ENCODE measurements at places on chromosomes 7 and 10. TPM values are rescaled to one million over a fixed set of nuclear protein-coding genes. Genes with fewer than 3 reads are reported as not detected.

DNA sequence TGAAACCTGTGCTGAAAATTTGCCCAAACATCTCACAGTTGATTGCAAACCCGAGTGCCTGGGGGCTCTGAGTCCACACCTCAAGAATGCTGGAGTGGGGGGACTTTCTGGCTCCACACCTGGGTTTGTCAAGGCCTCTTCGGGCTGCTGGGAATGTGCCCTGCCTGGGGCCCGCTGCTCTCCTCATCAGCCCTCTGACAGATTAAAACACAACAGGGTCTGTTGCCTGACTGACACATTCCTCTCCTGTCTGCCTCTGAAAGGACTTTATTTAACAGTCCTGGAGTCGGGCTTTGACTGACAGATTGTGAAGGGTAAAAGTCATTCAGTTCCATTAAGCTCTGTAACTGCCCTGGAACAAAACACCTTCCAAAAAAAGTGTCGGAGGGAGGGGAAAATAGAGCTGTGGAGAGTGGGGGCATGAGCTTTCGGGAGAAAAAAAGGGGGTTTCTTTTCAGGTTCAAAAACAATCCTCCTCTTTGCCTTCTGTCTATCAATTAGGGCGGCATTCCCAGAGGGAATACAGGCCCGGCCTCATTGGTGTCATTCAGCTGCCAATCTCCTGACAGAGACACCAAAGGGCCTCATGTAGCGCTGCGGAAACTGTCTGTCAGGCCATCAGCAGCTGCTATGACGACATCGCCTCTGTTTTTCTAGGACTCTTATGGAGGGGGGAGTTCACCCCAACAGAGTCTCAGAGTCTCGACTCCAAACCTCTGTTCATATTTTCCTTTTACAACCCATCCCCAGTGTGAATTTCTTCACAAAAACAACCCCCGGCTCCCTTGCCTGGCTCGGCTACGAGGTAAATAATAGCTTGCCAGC, 398.8 kb upstream of the NFE2L3 start:
- DNase-seq: no peak

GRCh38 chr7:63887031-63887430, 111.6 kb upstream of the ZNF722 start:
- DNase-seq: no peak

GRCh38 chr10:6713716-6714115, 133.6 kb upstream of the PRKCQ start:
- DNase-seq: peak; percentile 28

DNA sequence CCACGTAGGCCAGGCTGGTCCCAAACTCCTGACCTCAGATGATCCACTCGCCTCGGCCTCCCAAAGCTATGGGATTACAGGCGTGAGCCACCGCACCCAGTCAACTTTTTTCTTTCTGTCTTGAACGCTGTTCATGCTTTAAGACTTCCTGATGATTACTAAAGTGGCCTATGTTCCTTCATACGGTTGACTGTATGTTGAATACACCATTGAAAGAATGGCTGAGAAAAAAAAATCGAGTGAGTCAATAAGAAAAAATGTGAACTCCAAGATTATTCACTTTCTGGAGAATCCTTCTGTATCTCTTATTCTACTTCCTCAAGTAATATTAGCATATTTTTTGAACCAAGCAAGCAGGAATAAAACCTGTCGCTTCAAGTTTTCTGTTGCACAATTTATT, 955.0 kb downstream of the GATA3 start:
- no peak for DNase-seq

DNA sequence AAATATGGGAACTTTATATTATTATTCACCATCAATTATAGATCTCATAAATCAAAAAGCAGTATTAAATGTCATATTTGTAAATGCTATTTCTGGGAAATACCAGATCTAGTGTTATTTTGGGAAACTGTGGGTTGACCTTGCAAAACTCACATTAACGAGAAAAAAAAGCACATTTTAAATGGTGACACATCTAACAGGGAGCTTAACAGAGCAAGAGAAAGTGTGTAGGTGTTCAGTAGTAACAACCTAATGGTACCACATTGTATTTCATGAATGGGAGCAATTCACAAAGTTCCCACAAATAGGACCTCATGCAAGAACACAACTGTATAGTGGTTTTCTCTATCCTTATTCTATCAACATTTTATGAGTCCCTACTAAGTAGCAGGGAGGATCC, 26.2 kb upstream of the HDAC9 start:
- DNase-seq: no peak

- no peak for DNase-seq
These were observed 125.4 kb upstream of the BET1 start for GRCh38 chr7:94129443-94130140.

DNA sequence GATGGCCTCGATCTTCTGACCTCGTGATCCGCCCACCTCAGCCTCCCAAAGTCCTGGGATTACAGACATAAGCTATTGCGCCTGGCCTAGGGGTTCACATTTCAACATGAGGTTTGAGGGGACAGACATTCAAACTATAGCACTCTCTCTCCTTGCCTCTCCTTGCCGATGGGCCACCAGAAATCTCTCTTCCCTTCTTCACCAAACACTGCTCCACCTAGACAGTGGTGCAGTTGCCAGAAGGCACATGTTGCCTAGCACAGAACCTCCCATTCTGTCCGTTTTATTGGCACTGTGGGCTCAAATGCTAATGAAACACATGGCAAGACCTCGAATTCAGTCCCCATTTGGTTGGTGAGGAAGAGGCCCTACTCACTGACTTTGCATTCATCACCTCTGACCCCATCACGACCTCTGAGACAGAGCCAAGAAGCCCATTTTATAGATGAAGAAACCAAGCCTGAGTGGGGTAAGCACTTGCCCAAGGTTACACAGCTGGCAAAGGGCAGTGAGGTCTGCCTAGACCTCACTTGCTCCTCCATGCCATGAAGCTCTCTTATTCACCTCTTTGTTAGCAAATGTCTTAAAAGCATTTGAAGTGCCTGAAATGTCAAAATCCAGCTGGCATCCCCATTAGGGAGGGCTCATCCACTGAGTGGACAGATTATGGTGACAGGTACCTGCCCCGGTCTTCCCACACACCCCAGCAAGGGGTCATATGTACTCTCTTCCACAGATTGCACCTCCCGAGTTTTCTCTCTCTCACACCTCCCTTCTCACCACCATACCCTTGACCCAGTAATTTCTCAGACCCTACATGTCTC, 34.0 kb downstream of the GPRIN2 start:
- DNase-seq: no peak

DNA sequence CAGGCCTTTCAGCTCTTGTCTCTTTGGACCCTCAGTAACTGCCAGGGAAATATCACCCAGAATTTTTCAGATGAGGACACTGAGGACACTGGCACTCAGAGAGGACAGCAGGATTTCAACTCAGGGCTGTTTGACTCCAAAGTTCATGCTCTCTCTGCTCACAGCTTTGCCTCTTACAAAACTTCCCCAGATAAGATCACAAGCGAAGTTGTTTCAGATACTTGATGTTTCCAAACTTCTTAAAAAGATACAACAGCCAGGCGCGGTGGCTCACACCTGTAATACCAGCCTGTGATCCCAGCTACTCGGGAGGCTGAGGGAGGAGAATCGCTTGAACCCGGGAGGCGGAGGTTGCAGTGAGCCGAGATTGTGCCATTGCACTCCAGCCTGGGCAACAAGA, 32.4 kb upstream of the ZRANB1 start:
- no peak for DNase-seq

GRCh38 chr7:78576236-78576635, 777.7 kb downstream of the PHTF2 start:
- DNase-seq: no peak

GRCh38 chr10:21534604-21535493, 817 bp downstream of the MLLT10 start:
- peak; percentile 35 for DNase-seq

DNA sequence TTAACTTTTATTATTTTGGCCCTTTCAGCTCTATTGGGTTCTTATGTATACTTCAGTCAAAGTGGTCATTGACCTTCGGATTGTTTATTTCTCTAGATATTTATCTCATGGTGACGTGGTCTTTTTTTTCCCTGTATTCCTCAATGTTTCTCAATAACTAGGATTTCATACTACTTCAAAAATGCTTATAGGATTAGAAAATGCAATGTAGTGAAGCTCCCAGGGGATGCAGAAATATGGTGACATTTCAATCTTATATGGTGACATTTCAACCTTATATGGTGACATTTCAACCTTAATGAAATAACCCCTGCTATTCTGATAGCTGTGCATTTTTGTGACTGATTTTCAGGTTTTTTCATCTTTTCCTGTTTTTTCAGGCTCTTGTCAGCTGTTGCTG, 51.4 kb downstream of the CHRM2 start:
- DNase-seq: no peak

- DNase-seq: no peak
These were observed 49.6 kb downstream of the MPP7 start for GRCh38 chr10:28253169-28253785.

- DNase-seq: no peak
These were observed 36.0 kb upstream of the SLC26A3 start for GRCh38 chr7:107838816-107839565.

GRCh38 chr10:120969219-120969645, 118.1 kb downstream of the WDR11 start:
- DNase-seq: no peak

DNA sequence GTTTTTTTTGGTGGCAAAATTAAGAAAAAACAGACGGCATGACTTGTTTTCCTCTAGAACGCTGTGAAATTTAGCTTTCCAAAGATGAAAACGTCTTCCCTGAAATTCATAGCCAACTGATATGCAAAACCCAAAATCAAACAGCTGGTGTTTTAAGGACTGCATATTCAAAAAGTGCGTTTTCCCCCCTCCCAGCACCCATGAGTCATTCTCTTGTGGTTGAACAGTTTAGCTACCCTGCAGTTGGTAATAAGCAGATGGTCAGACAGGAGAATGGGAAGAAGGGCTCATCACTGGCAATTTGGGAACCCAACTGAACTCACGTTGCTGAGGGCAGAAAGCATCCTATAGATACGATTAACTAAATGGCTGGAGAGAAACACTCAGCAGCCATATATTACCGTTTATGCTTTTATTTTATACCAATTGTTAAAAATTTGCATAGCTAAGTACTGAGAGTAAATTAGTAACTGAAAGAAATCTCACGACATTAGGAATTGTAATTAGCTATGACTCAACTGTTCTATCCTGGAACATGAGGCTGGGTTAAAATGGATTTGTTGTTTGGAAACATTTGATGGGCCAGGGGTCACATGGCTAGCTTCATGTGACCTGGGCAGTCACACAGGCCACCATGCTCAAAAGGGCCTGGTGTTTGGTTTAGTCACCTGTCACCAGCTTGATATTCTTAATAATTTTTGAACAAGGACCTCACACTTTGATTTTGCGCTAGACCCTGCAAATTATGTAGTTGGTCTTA, 343.1 kb downstream of the PHTF2 start:
- no peak for DNase-seq

GRCh38 chr7:46707973-46708372, 786.9 kb upstream of the IGFBP3 start:
- DNase-seq: no peak

DNA sequence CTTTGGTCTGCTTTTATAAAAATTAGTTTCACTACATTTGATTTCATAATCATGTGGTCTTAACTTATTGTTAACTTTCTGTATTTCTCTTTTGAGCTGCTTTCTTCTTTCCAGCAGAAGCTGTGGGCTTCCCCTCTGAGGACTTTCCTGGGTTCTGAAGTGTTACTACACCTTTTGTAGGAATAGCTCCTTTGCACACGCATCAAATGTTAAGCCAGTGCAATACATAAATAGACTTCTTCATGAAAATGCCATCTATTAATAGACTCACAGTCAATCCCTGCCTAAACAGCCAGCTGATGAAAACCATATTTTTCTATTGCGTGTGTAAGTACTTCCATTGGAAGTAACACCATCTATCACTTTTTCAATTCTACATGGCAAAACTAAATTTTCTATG, 1.5 kb downstream of the ABCB4 start:
- no peak for DNase-seq

DNA sequence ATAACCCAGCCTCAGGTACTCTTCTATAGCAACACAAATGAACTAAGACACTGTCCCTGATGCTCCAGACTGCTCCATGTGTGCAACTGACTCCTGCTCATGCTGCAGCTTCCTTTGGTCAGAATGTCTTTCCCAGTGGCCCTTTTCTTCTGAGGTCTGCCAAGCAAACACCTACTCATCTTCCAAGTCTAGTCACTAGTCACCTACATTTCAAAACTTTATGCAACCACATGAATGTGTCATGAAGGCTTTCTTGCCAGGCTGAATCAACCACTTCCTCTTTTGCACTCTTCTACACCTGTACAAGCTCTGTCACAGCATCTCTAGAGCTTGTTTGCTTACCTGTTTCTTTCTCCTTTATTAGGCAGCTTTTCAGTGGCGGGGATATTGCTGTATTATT, 75.8 kb downstream of the LSMEM1 start:
- DNase-seq: peak; percentile 23

- no peak for DNase-seq
These were observed at the start of gene PDE1C for GRCh38 chr7:32070406-32071360. PDE1C (minus strand) TSS chr7:32070407.

GRCh38 chr7:19530261-19530660, 178.6 kb downstream of the POLR1F start:
- no peak for DNase-seq

DNA sequence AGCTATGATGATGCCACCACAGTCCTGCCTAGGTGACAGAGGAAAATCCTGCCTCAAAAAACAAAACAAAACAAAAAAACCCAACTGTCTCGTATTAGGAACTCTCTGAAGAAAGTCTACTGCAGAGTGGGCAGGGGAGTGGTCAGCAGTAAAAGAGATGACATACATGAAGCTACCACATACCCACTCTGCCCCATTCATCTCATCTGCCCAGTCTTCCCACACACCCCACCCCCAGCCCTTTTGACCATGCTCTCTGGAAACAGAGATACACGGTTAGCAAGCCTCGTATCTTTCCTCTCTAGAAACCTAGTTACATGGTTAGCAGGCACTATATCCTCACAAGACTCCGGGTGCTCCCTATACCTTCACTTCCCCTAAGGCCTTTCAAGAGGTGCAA, 8.3 kb downstream of the SLC37A3 start:
- no peak for DNase-seq

DNA sequence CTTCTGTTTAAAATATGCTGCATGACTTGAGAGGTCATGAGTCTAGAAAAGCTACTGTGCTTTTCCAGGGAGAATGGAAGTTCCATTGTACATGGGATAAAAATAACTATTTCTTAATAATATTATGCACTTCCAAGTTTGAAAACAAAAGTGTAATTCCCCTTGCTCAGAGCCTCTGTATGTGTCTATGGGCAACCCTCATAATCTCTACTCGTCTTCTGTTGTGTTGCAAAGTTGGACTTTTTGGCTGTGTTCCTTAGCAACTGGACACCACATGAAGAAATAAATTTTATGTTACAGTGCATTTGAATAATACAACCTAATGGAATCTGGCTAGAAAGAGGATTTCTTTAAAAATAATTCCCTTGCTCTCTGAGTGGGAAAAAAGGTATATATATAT, 242.6 kb downstream of the TWIST1 start:
- no peak for DNase-seq

The ELAPOR2 gene
- 10.3 TPM for total RNA-seq

The TMEM236 gene
- 0.05 TPM for total RNA-seq

The UPK3B gene
- 6.5 TPM for total RNA-seq

The SPDYE11 gene
- not detected for total RNA-seq

The ANKRD2 gene
- not detected for total RNA-seq

The PLEKHS1 gene
- 0.08 TPM for total RNA-seq

The NAT16 gene
- not detected for total RNA-seq

The PTPRN2 gene
- total RNA-seq: 0.96 TPM

The TAS2R3 gene
- 9.0 TPM for total RNA-seq

The POLR1F gene
- 23.0 TPM for total RNA-seq

The EBF3 gene
- total RNA-seq: not detected

The ASB10 gene
- not detected for total RNA-seq

The SFTPD gene
- not detected for total RNA-seq

The CRPPA gene
- total RNA-seq: 1.3 TPM

The TMEM270 gene
- not detected for total RNA-seq

The ZNF853 gene
- total RNA-seq: 5.3 TPM

The FAM241B gene
- 13.0 TPM for total RNA-seq

The AKR1C2 gene
- total RNA-seq: 0.15 TPM

Measured in naive thymus-derived CD4-positive, alpha-beta T cell (primary cell).